ENCODE measurements at places on chromosomes 3 and 15.

GRCh38 chr3:105365391-105366325, 1.1 kb upstream of the ALCAM start:
- DNase-seq, result no peak

GRCh38 chr3:52783211-52783555, 5.8 kb downstream of the ITIH1 start:
- DNase-seq, result no peak

- no peak for DNase-seq
These were observed 52.0 kb downstream of the DNAJC13 start for GRCh38 chr3:132469326-132469725.

DNA sequence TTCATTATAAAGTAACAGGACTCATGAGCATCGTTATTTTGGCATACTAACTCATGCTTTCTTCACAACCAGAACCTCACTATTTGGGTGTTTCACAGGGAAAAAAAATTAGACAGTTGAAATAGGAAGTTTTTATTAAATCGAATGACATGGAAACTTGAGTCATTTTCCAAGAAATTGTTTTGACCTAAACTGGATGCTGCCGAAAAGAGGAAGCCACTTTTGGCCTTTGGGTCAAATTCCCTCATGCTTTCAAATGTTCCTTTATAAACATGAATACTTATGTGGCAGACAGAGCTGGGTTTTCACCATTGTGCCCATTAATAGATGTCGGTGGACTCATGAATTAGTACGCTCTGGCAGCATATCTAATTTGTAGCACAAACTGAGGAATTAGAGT, 224.9 kb downstream of the MCTP2 start:
- DNase-seq, result no peak
